ENCODE measurements at places on chromosomes 5 and 9.
A peak's percentile ranks its signal among the peaks of the same experiment; 100 is the strongest.

DNA sequence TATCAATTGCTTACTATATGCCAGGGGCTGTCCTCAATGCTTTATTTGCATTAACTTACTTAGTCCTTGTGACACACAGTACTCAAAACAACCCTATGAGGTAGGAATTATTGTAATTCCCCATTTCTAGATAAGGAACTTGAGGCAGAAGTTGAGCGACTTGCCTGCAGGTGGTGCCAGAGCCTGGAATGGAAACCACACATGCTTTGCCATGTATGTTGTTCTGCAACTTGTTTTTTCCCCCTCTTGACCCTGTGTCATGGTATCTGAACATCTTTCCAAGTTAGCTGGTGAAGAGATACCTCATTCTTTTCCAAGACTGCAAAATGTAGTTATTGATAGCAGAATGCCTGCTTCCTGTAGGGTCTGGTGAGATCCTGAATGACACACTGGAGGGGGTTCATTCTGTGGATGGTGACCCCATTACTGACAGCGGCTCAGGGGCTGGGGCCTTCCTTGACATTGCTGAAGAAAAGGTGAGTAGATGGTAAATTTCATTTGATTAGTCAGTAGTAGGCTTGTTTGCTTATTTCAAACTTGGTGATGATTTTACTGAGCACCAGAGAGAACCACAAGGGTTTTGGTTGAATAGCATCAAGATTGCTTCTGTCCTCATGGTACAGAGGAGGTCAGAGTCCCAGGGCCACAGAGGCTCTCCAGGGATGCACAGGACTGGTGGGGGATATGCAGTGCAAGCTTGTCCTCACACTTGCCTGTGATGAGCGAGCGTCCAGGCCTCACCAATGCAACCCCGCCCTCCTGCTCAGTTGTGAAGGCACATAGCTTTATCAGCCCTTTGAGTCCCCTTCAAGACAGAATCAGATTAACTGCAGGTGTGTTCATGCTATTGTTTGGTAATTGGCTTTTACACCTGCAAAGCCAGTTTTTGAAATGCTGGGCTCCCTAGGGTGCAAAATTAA is 57.0 kb downstream of the COL15A1 start:
- DNase-seq: peak; percentile 65

GRCh38 chr5:132753135-132753987 is 6.1 kb downstream of the CCNI2 start:
- DNase-seq: no peak

- peak; percentile 65 for DNase-seq
Observed at GRCh38 chr5:135457424-135458071, 5.4 kb upstream of the TIFAB start.

GRCh38 chr5:111439473-111440075 is 72.8 kb downstream of the STARD4 start:
- DNase-seq: no peak

- DNase-seq: peak; percentile 88
Observed at GRCh38 chr9:121369595-121370265, at the start of gene STOM. Gene STOM, minus strand, starts transcription at chr9:121370250. Its CDS starts 63 bp downstream, at chr9:121370187.

GRCh38 chr5:165829504-165829903 is 2324.1 kb downstream of the MAT2B start:
- DNase-seq: no peak

- peak; percentile 73 for DNase-seq
Observed at GRCh38 chr5:443239-444151, 519 bp downstream of the EXOC3 start.

DNA sequence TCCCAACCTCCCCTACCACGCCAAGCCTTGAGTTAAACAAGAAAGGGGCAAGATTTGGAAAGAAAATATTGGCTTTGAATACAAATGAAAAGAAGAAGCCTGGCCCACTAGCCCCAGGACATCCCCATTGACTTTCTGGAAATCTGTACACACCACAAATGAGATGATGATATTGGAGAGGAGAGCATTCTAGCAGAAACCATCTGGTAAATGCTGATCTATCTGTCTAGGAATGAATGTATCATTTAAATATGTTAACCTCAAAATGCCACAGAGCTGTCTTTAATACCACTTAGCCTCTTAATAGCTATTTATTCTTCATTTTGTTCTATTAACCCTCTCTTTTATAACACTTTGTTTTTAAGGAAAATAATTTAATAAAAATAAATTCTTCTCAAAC is 270.2 kb upstream of the PDE4D start:
- DNase-seq: no peak

- DNase-seq: no peak
Observed at GRCh38 chr9:138098908-138099791, 221.6 kb downstream of the CACNA1B start.

GRCh38 chr5:62814991-62815390 is 236.4 kb downstream of the LRRC70 start:
- DNase-seq: no peak

DNA sequence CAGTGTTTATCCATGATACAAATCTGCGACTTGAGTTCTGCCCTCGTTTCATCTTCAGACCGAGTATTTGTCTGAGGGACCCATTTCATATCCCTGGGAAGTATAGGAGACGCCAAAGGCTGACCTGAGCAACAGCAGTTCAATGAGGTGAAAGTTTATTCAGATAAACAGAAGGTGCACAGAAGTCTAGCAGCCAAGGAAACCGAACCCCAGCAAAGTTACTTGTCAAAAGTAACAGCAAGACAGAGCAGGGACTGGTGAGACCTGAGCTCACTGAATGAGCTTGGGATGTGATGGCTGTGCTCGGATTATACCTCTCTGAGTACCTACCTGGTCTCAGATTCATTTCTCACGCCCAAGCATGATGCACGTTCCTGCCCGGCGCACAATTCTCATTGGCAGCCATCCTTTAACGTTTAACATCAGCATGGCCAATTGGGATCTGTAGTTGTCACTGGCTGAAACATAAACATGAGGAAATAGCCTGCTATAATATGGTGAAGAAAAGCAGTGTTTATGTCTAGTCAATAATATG is 599 bp downstream of the LYRM7 start:
- DNase-seq: no peak

- DNase-seq: no peak
Observed at GRCh38 chr5:169148138-169148740, 152.7 kb downstream of the SLIT3 start.

DNA sequence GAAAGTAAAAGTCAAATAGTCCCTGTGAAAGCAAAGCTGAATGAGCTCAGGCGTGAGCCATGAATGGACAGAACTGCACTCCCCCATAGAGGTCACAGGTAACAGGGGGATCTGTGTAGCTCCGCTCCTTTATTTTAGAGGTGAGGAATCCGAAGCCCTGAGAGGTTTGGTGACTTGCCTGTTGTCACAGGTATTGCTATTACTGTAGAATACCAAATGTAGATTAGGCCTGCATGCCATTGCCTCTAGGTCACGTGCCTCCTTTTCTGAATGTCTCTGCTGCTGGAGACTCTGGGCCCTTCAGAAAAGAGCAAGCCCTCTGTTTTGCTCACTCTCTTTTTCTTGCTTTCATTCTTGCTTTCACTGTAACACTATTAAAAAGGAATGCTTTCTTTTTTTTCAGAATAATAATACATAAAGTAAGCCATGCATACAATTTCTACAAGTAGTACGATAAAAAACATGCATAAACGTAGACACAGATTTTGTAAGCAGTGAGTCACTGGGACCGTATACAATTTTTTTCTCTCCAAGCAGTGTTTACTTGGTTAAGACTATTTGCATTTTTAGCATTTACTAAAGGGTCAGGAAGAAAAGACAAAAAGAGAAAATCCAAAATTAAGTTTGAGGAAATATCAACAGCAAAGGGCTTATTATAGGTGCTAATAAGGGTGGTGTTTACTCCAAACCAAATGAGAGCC is 568.7 kb upstream of the ADAMTS16 start:
- no peak for DNase-seq

- DNase-seq: no peak
Observed at GRCh38 chr9:92058723-92059444, 56.3 kb downstream of the SPTLC1 start.

GRCh38 chr5:102931085-102931725 is 176.1 kb downstream of the PAM start:
- DNase-seq: no peak

GRCh38 chr5:141799507-141800167 is 78.6 kb downstream of the PCDH1 start:
- no peak for DNase-seq

DNA sequence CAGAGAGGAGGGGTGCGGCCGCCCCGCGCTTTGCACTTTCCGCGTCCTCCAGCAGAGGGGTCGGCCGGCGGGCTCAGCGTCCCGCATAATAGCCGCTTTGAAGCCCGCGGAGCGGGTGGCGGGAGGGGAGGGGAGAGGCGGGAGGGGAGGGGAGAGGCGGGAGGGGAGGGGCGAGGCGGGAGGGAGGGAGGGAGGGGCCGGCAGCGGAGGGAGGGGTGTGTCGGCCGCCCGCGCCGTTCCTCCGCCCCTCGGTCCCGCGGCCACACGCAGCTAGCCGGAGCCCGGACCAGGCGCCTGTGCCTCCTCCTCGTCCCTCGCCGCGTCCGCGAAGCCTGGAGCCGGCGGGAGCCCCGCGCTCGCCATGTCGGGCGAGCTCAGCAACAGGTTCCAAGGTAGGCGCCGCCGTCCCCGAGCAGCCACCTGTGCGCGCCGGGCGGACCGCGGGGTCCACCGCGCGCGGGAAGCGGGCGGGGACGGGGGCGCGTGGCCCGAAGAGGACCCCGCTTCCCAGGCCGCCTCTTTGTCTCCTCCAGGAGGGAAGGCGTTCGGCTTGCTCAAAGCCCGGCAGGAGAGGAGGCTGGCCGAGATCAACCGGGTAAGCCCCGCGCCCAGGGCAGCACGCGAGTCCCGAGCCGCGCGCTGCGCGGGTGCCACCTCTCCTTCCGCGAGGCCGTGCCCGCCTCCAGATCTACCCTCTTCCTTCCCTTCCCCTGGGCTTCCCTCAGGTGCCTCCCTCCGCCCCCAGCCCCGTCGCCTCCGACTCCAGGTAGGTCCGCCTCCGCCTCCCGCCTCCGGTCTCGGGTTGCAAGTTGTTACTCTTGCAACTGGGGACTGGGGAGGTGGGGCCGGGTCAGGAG is at the start of gene AIF1L:
Gene AIF1L (plus strand): TSS at position 263 of the 857 bp plus-strand sequence. CDS start 99 bp downstream, at position 362.
- no peak for DNase-seq

GRCh38 chr9:88820055-88820454 is 171.2 kb upstream of the S1PR3 start:
- DNase-seq: no peak

DNA sequence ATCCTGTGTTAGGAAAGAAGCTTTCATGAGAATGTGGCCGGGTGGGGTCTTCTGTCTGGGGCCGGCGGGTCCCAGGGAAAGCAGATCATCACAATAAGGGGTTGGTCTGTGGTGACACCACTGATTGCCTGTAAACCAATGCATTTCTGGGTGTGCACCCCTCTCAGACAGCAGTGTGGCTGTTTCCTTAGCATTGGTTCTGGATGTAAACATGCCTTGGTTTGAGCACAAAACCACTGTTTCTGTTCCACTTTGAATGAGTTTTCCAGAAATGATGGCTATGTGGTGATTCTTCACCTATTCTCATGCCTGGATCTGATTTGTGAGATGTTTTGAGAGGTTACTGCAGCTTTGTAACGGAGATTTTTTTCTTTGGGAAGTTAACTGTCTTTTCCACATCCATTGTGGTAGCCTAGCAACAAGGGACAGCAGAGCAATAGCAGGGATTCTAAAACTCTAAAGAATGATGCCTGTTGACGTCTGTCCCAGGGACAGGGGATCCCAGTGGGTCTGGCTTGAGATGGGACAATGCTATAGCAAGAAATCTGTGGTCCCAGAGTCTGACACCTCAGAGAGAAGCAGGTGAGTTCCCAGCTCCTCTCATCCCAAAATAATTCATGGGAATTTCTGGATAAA is at the start of gene CCDC192:
Gene CCDC192 (plus strand): TSS at position 466 of the 636 bp plus-strand sequence. CDS start 55 bp downstream, at position 521.
- DNase-seq: no peak

GRCh38 chr9:83538890-83539238 is 663 bp upstream of the FRMD3 start:
- DNase-seq: no peak

- no peak for DNase-seq
Observed at GRCh38 chr9:124368692-124369091, 46.5 kb downstream of the PSMB7 start.

DNA sequence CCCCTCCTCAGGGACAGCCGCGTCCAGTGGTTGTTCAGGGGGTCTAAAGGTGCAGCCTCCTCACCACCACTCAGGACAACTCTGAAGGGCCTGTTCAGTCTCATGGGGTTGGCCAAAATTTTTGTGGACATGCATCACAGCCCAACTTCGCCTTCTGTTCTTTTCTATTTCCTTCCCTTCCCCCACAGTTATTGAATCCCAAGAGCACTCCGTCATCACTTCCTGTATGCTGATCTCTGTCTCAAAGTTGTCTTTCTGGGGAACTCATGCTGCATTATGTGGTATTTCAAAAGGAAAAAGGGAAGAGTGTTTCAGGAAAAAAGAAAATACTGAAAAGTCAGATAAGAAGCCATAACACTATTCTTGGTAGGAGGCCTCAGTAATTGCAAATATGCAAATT is 355.4 kb downstream of the CAAP1 start:
- DNase-seq: no peak

GRCh38 chr5:65766175-65766574 is 44.2 kb downstream of the NLN start:
- no peak for DNase-seq

GRCh38 chr5:151684690-151685361 is 1.9 kb downstream of the SPARC start:
- peak; percentile 38 for DNase-seq

GRCh38 chr5:172642486-172642885 is 1.4 kb downstream of the NEURL1B start:
- no peak for DNase-seq

DNA sequence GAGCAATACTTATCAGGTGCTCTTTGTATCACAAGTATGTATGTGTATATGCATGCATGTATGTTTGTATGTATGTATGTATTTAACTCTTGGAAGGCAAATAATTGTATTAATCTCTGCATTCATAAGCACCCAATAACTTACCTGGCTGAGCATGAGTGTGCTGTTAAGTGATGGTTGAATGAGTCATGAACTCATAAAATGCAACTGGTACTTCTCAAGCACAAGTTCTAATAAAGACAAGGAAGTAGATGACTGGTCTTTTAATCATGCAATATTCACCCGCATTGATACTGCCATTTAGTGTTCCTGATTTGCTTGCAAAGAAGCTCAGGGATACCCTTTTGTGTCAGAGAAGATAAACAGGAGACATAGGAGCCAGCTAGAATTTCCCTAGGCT is 204.9 kb upstream of the TRPM3 start:
- no peak for DNase-seq

DNA sequence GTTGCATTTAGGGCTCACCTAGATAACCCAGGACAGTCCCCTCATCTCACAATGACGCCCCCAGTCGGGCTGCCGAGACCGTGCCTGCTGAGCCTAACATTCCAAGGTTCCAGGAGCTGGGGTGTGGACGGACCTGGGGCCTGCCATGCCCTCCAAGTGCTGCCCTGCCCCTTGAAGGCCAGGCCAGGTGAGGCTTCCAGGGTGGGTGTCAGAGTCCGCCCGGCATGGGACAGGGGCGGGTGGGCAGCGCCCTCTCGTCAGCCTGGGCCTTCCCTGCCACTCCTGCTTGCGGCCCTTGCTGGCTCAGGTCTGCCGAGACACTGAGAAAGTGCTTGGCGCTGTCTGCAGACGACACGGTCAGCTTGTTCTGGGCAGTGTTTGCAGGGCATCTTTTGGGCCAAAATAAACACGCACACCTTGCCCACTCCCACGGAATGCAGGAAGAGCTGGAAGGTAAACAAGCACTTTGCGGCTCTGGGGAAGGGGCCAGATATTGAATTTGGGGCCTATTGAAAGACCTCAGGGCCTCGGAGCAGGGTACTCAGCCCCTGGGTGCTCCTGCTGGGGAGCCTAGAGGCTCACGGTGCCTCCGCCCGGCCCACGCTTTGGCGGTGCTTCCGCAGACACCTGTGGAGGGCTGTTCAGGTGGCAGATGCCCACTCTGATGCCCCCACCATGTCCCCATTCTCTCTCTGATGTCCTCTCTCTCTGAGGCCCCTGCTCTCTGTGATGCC is 4.2 kb upstream of the SCGB3A1 start:
- DNase-seq: no peak

- no peak for DNase-seq
Observed at GRCh38 chr9:21903380-21903965, 90.7 kb downstream of the CDKN2A start.

All from H54 (cell line).